ENCODE measurements at places on chromosomes 3 and 15. TPM values are rescaled to one million over a fixed set of nuclear protein-coding genes. Genes with fewer than 3 reads are reported as not detected.

ZNF660 gene
- total RNA-seq = 6.1 TPM

- H3K4me3 ChIP-seq = no peak overlapping the region
- DNase-seq = no peak
- no peaks in the 10 kb centered on the region for H3K27me3 ChIP-seq
- H3K4me1 ChIP-seq = no peaks in the 10 kb centered on the region
Observed at GRCh38 chr3:81485444-81485865, 276.0 kb downstream of the GBE1 start.

CTXND1 gene
- not detected for total RNA-seq

GRCh38 chr3:197445896-197446699 lies 109.7 kb downstream of the BDH1 start:
- no peak for DNase-seq
- no peaks in the 10 kb centered on the region for H3K36me3 ChIP-seq
- no peaks in the 10 kb centered on the region for H3K27me3 ChIP-seq

- no peaks in the 10 kb centered on the region for H3K36me3 ChIP-seq
- no peak overlapping the region for H3K4me3 ChIP-seq
- no peak overlapping the region for H3K27ac ChIP-seq
Observed at GRCh38 chr3:172007065-172007370, 32.4 kb upstream of the FNDC3B start.

GRCh38 chr3:173371848-173372487 lies 25.6 kb upstream of the NLGN1 start:
- H3K27me3 ChIP-seq = no peaks in the 10 kb centered on the region
- DNase-seq = peak; percentile 57
- H3K36me3 ChIP-seq = no peaks in the 10 kb centered on the region
- H3K27ac ChIP-seq = no peak overlapping the region

DNA sequence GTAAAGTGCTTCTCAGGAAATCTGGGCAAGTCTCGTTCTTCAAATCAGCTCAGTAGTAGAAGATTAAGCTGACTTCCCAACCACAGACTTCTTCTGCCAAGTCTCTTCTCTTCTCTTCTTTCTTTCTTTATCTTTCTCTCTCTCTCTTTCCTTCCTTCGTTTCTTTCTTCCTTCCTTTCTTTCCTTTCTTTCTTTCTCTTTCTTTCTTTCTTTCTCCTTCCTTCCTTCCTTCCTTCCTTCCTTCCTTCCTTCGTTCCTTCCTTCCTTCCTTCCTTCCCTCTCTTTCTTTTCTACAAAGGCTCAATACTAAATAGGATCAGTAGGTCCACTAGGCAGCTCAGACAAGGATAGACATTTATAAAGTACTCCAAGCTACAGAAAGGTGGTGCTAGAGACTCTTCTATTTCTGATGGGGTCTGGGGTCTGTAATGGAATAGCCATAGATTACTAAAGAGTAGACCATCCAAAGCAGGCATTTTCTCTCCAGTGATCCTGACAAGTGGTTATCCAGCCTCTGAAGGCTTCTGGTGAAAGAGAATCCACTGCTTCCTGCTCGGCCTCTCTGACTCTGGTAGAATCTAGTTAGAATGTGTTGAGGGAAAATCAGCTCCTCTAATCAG lies 100.8 kb downstream of the TPRG1 start:
- no peaks in the 10 kb centered on the region for H3K36me3 ChIP-seq
- DNase-seq = peak; percentile 75
- no peak overlapping the region for H3K4me3 ChIP-seq
- H3K27ac ChIP-seq = no peak overlapping the region
- no peaks in the 10 kb centered on the region for H3K27me3 ChIP-seq

- H3K4me3 ChIP-seq = no peak overlapping the region
- DNase-seq = no peak
- no peak overlapping the region for H3K27ac ChIP-seq
- H3K36me3 ChIP-seq = no peaks in the 10 kb centered on the region
Observed at GRCh38 chr3:129378949-129379348, 49.5 kb downstream of the EFCAB12 start.

All from GM23338 (cell line).